CD4-positive, CD25-positive, alpha-beta regulatory T cell (primary cell): ENCODE measurements at places on chromosomes 7 and 10. TPM values are rescaled to one million over a fixed set of nuclear protein-coding genes. Genes with fewer than 3 reads are reported as not detected.

DNA sequence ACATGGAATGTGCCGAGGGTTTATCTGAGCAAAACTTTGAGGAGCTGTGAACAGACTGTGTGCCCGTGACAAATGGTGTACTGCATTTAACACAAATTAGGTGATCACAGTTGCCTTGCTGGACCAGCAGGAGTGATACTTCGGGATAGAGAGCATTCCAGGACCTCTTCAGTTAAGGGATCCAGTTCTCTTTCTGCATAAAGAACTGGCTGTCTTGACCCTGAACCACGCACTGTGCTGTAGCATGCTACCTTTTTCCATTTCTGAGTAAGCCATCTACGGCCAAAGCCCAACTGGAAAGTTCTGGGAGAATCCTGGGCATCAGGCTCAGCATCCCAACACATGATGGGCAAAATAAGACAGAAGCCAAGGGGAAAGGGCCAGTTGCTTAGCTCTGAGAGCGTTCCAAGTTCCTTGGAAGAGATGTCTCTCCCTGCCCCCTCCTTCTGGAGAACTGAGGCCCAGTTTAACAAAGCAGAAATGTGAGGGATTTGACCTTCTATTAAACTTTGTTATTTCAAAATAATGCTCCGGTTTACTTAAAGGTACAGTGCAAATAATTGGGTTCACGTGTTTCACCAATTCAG, 37.9 kb upstream of the ADD3 start:
- DNase-seq = no peak

DNA sequence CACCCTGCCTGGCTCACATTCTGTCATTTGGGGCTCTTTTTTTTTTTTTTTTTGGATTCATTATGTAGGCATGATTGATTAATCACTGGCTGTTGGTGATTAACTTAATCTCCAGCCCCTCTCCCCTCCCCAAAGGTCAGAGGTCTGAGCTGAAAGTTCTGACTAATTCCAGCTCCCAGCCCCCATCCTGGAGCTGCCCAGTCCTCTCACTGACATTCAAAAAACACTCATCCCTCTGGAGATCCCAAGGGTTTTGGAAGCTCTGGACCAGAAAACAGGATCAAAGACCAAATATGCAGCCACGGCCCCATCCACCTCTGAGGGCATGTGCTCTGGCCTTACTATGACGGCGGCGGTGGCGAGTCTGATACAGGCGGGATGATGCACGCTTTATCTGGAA, 53.8 kb downstream of the RBM17 start:
- DNase-seq = no peak

- DNase-seq = no peak
These were observed 60.6 kb upstream of the GAD2 start for GRCh38 chr10:26156019-26156418.

SCART1 gene
- polyA plus RNA-seq = 0.29 TPM

DNA sequence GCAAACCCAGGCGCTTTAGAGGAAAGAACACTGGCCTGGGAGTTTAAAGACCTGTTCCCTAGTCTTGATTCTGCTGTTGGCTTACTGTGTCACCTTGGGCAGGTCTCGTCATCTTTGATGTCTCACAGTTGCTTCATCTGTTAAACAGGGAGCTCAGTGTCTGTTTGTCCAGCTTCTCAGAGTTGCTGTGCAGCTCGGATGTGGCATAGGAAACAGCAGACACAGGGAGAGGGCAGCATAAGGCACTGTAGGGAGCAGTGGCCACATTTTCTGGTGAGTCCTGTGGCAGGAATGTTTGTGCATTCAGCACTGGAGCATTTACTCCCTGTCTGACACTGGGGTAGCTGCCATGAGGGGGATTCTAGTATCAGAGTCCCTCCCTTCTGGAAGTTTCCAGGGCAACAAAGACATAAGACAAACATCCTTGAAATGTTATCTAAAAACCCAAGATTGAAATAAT, 2.0 kb downstream of the REPIN1 start:
- no peak for DNase-seq

CNTNAP2 gene
- polyA plus RNA-seq = not detected

DNA sequence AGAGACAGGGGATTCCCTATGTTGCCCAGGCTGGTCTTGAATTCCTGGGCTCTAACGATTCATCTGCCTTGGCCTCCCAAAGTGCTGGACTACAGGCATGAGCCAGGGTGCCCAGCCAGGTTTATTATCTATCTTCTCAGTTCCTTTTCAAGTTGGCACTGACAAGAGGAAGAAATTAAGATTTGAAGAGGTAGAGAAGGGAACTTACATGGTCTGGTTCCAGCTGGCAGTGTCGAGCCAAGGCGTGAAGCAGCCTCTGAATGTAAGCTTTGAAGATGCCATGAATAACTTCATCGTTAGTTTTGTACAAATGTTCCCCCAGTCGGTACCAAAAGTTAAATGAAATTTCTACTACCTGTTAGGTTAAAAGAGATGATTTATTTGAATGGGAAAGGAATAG, 57.7 kb downstream of the TNPO3 start:
- no peak for DNase-seq

DNA sequence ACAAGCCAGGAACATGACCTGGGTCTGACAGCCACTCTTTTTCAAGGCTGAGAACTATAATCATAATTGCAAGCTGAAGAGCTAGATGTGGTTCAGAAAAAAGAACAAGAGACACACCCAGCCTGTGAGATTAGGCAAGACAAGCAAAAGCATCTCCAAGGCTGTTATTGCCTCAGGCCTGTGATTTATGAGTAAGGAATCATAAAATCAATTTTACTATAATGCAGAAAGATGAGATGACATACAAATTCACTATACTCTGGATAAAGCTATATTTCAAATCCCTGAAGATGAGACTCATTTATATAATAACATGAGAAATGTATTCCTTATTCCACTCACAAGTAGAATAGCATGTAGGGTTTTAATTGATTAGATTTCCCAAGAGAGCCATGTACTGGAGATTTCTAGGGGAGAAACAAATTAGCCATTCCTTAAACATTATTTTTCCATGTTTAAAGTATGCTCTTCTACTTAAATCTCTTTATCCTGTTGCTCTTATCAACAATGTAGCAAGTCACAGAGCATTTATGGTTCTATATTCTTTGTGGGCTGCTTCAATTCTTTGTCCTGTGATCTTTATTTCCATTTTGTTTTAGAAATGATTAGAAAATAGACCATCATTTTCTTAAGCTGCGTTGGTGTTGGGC, 47.4 kb downstream of the FHIP2A start:
- DNase-seq = no peak

GRCh38 chr10:49759787-49760551, 2.2 kb downstream of the OGDHL start:
- no peak for DNase-seq

GIMAP4 gene
- 667 TPM for polyA plus RNA-seq

- no peak for DNase-seq
These were observed 300.4 kb downstream of the AHR start for GRCh38 chr7:17598846-17599245.

C10orf53 gene
- not detected for polyA plus RNA-seq

SLC12A9 gene
- 8.6 TPM for polyA plus RNA-seq

DNA sequence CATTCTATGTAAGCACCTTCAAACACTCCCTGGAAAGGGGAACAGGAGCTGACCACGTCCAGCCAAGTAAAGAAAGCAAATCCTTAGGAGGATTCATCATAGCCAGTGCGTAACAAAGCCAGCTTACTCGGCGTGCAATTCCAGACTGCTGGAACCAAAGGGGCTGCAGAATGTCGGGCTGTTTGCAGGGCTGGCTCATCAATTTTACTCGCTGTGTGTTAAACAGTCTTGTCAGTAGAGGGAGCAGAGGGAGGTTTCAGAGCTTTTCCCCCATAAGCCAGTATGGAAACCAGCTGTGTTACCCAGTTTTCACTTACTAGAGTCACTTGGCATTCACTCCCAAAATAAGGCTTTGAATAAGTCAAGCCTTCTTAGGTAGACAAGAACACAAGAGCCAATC, 127.1 kb downstream of the KMT2E start:
- no peak for DNase-seq

DNA sequence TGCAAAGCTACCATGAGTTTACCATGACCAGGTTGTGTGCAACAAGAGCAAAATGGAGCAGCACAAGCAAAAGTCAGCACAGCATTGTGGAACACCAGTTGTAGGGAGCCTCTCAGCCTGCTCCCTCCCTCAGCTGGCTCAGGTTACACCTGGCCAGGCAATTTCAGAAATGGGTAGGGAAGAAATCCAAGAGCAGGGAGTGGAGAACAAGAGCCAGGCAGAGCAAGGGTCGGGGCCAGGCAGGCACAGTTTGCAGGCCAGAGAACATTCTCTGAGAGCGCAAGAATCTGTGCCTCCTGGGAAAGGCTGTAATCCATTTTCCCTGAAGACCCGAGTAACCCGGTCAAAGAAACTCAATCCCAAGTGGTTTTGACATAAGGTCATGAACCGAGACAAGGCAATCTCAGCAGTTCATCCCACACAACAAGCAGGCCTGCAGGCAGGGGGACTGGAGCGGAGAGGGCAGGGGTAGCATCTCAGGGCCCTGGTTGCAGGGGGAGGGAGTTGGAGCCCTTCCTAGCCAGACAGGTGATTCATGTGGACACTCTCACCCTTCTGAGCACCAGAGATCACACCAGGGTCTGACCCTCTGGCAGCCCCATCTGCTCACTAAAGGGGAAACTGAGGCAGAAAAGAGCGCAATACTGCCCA, 258.4 kb downstream of the PLXNA4 start:
- DNase-seq = no peak

DNA sequence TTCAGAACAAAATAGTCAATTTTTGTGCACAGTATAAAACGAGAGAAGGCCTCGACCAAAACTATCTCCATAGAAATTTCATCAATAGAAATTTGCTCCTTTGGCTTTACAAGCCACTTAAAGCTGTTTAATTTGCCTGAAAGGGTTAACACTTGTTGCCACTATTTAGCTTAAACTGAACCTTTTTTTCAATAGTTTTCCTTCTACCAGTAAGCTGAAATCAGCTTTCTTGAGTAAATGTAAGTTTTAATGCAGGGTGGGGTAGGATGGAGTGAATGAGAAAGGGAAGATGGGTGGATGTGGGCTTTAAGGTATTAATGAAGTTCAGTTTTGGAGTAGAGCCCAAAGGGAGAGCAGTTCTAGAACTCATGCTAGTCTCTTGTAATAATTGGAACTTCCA, 39.5 kb downstream of the ARL4A start:
- no peak for DNase-seq

CALML3 gene
- not detected for polyA plus RNA-seq

- no peak for DNase-seq
These were observed 247.4 kb upstream of the ETV1 start for GRCh38 chr7:14236834-14237233.

GRCh38 chr7:16698200-16698905, 52.4 kb downstream of the BZW2 start:
- no peak for DNase-seq

CUL1 gene
- 56.9 TPM for polyA plus RNA-seq

GRCh38 chr7:46133751-46134150, 212.7 kb upstream of the IGFBP3 start:
- DNase-seq = no peak

UPK3B gene
- polyA plus RNA-seq = not detected

DNA sequence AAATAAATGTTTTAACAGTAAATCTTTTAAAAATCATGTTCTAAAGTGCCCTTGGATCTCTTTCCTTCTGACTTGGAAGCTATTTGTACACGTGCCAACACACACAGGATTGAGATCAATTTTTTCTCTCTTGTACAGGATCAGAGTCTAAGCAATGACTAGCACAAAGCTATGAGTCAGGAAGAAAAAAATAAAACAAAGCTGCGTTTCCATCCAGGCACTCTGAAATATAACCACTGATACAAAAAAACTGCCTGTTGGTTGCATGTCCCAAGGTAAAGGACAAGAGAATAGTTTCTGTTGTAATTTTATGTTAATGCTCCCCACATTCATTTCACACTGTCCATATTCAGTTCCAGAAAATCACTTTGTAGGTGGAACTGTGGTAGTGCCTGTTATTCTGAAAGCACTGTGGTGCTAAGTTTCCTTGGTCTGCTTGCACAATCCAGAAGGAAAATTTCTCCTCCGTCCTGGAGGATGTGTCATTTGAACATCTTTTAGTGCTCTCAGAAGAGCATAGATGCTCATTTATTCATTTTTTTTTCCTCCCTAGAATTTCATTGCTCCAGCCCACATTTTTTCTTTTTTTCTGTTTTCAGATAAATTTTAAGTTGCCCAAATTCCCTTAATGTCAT, 113.4 kb downstream of the PLXDC2 start:
- DNase-seq = no peak

ASIC3 gene
- not detected for polyA plus RNA-seq

GRCh38 chr10:100970076-100970913, 991 bp downstream of the SEMA4G start:
- no peak for DNase-seq

DNA2 gene
- 0.59 TPM for polyA plus RNA-seq

DNA sequence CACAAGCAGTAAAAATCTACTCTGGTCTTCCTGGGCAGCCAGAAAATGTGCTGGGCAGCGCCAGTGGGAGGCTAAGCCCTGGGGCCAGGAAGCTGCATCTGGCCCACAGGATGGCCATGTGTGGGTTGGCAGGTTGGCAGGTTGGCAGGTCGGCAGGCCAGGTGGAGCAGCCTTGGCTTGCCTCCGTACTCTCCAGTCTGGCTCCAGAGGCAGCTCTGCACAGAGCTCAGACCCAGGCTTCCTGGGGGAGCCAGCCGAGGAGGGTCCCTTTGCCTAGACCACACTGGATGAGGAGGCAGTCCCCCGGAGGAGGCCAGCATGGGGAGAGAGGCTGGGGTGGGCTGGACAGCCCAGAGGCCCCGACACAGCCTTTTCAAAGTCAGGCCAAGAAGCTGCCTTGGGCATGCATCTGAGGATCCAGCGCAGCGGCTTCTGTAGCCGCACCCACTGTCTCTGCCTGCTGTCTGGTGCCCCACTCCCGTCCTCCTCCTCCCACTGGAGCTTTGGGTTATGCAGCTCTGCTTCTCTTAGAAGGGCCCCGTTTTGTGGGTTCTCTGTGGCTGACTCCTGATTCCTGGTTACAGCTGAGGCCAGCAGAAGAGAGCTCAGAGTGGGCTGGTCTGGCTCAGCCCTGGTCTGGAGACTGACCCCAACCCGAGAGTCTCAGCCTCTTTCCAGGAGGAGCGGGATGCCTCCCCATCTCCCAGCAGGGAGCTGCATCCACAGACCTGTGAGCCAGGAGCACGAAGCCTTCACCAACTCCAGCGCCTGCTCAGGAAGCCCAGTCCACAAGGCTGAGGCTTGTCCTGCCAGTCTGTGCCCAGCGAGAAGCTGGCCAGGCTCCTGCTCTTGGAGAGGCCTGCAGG, 44.6 kb downstream of the CFAP46 start:
- no peak for DNase-seq

ACSL5 gene
- polyA plus RNA-seq = 84.4 TPM

DNA sequence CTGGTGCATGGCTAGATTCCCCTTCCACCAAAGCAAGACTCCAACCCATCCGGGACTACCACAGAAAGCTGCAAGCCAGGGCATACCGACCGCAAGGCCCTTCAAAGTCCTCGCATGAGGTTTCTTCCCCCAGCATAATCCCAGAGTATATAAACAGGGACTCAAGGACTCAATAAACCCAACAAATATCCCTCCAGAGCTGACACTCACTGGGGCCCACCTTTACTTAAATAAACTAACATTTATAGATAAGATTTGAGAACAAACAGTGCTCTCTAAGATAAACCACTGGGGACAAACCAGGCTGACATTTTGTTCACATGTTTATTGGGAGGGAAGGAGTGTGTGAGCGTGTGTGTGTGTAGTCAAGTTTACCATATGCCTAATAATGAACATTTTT, 138.2 kb downstream of the ADAM12 start:
- DNase-seq = no peak
